Activated naive CD8-positive, alpha-beta T cell treated with anti-CD3 and anti-CD28 coated beads for 36 hours (primary cell): ENCODE measurements at places on chromosomes 16 and 17. TPM values are rescaled to one million over a fixed set of nuclear protein-coding genes. Genes with fewer than 3 reads are reported as not detected.

DNA sequence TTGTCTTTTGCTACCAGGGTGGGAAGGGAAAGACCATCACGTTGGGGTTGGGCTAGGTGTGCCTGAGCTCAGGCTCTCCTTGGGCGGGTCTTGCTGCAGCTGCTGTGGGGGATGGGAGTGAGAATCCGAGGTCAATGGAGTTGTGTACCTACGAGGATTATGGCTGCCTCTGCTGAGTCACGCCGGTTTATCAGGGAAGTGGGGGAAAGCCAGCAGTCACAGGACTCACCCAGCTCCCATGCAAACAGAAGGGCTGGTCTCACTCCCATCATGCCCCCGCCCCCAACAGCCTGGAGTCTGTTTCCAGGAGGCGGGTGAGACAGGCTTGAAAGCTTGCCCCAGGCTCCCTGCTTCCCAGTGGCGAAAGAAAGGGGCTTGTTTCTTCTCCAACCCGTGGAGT, 1259.0 kb upstream of the GOT2 start:
- H3K4me3 ChIP-seq, result no peak overlapping the region
- no peaks in the 10 kb centered on the region for H3K4me1 ChIP-seq

DNA sequence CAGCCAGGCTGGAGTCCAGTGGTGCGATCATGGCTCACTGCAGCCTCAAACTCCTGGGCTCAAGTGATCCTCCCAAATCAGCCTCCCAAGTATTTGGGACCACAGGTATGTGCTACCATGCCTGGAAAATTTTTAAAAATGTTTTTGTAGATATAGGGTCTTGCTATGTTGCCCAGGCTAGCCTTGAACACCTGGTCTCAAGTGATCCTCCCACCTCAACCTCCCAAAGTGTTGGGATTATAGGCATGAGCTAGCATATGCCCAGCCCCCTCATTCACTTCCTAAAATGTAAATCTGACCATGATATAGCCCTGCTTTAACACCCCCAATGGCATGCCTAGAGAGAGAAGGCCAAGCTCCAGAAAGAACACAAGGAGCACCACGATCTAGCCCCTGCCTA, 98.6 kb downstream of the NDE1 start:
- no peak for DNase-seq
- no peaks in the 10 kb centered on the region for H3K27me3 ChIP-seq
- H3K4me1 ChIP-seq, result no peaks in the 10 kb centered on the region
- no peak overlapping the region for H3K4me3 ChIP-seq
- H3K27ac ChIP-seq, result no peak overlapping the region
- H3K36me3 ChIP-seq, result no peaks in the 10 kb centered on the region

- no peak for DNase-seq
- no peak overlapping the region for H3K27ac ChIP-seq
- H3K27me3 ChIP-seq, result no peaks in the 10 kb centered on the region
- H3K4me1 ChIP-seq, result no peaks in the 10 kb centered on the region
Measured at GRCh38 chr17:4162321-4162720, 19.3 kb downstream of the CYB5D2 start.

GRCh38 chr16:85661740-85662481, 26.8 kb downstream of the GINS2 start:
- peaks cover 5% of the 10 kb centered on the region for H3K36me3 ChIP-seq
- H3K4me1 ChIP-seq, result no peaks in the 10 kb centered on the region
- H3K27me3 ChIP-seq, result no peaks in the 10 kb centered on the region
- H3K4me3 ChIP-seq, result no peak overlapping the region

DNA sequence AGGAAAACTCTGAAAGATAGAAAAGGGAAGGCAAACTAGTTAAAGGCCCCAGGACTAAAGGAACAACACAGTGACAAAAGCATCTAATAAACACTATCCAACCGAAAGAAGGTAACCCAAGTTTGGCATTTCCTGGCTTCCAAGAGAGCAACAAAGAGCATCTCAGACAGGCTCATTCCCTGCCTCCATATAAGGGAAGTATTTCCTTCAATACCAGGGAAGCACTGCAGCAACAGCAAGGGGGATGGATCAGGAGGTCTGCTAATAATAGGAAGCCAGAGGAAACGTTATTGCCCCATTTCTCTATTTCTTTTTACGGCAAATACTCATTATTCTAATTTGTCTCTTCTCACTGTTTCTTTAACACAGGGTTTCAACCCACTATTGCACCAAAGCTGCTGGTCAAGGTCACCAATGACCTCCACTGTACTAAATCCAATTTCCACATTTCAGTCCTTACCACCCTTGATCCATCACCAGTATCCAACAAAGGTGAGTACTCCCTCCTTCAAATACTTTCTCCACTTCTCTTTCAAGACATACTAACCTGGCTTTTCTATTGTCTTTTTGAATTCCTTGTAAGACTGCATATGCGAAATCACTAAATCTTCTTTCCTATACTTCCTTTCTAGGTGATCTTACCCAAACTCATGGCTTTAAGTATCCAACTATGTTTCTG, 86.1 kb downstream of the KANSL1 start:
- H3K4me3 ChIP-seq, result no peak overlapping the region
- H3K27ac ChIP-seq, result no peak overlapping the region
- peaks cover 9% of the 10 kb centered on the region for H3K36me3 ChIP-seq
- no peak for DNase-seq
- H3K27me3 ChIP-seq, result no peaks in the 10 kb centered on the region
- H3K4me1 ChIP-seq, result peaks cover 66% of the 10 kb centered on the region

GRCh38 chr16:68072038-68072695, 13.0 kb upstream of the NFATC3 start:
- no peaks in the 10 kb centered on the region for H3K27me3 ChIP-seq
- peaks cover 60% of the 10 kb centered on the region for H3K4me1 ChIP-seq
- no peak overlapping the region for H3K27ac ChIP-seq
- peaks cover 65% of the 10 kb centered on the region for H3K36me3 ChIP-seq
- no peak for DNase-seq

- no peaks in the 10 kb centered on the region for H3K4me1 ChIP-seq
- no peak overlapping the region for H3K4me3 ChIP-seq
- no peak for DNase-seq
- H3K27me3 ChIP-seq, result no peaks in the 10 kb centered on the region
- no peaks in the 10 kb centered on the region for H3K36me3 ChIP-seq
- no peak overlapping the region for H3K27ac ChIP-seq
Measured at GRCh38 chr16:13042291-13042685, 140.9 kb downstream of the SHISA9 start.

- no peak overlapping the region for H3K4me3 ChIP-seq
- no peaks in the 10 kb centered on the region for H3K36me3 ChIP-seq
- peaks cover 32% of the 10 kb centered on the region for H3K27me3 ChIP-seq
- no peak overlapping the region for H3K27ac ChIP-seq
- DNase-seq, result no peak
- no peaks in the 10 kb centered on the region for H3K4me1 ChIP-seq
Measured at GRCh38 chr17:6075845-6076244, 5.7 kb downstream of the WSCD1 start.

DNA sequence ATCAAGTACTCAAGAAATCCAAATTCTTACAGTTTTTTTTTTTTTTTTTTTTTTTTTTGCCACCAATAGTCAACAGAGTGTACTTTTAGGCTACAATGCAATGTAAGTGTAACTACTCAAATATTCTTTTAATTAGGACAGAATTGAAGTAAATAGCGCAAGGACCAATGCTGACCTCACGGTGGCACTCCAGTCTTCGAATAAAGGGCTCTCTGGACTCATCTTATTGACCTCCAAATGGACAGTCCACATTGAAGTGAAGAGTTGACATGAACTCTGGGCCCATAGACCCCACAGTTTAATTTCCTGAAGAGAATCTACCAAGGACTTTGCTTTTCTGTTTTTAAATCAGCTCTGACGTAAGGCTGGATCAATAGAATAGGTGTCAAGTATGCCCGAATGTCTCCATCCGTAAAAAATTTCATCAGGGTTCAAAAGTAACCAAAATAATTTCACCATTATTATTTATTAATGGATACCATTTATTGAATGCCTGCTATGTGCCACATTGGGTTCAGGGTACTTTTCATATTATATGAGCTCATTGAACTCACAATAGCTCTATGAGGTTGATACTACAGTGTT, 7.3 kb upstream of the DDX52 start:
- no peak for DNase-seq
- H3K27ac ChIP-seq, result no peak overlapping the region
- H3K27me3 ChIP-seq, result peaks cover 55% of the 10 kb centered on the region

The TBC1D3H gene
- not detected for total RNA-seq

The IRF8 gene
- total RNA-seq, result 230 TPM

The CCL7 gene
- not detected for total RNA-seq

The ZNF423 gene
- not detected for total RNA-seq

The HAGHL gene
- 24.4 TPM for total RNA-seq
